HCT116 (cell line): ENCODE measurements at places on chromosomes 4 and X. TPM values are rescaled to one million over a fixed set of nuclear protein-coding genes. Genes with fewer than 3 reads are reported as not detected.
A peak's percentile ranks its signal among the peaks of the same experiment; 100 is the strongest.

GRCh38 chr4:173012608-173013007 lies 156.0 kb upstream of the GALNT7 start:
- no peak for DNase-seq
- no peak overlapping the region for H3K4me3 ChIP-seq
- H3K36me3 ChIP-seq, result no peaks in the 10 kb centered on the region
- H3K27ac ChIP-seq, result no peak overlapping the region

GRCh38 chr4:169142391-169142790 lies 128.4 kb downstream of the SH3RF1 start:
- DNase-seq, result no peak
- H3K27me3 ChIP-seq, result no peaks in the 10 kb centered on the region
- H3K4me1 ChIP-seq, result peaks cover 10% of the 10 kb centered on the region
- no peak overlapping the region for H3K27ac ChIP-seq
- no peak overlapping the region for H3K4me3 ChIP-seq
- no peaks in the 10 kb centered on the region for H3K36me3 ChIP-seq

DNA sequence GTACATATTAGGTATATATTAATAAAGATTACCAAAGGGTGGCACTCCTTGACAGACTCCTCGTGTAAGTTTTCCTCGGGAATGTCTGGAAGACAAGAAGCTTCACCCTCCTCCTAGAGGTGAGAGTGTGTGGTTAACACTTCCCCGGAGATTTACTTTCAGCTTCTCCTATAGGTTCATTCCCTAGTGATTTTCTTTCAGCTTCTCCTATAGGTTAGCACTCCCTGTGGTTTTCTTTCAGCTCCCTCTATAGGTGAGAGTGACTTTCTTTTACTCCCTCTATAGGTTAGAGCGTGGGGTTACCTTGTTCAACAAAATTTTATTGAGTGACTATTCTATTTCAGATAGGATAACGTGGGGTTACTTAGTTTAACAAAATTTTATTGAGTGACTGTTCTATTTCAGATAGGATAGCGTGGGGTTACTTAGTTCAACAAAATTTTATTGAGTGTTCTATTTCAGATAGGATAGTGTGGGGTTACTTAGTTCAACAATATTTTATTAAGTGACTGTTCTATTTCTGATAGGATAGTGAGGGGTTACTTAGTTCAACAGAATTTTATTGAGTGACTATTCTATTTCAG lies 106.0 kb upstream of the PLAC1 start:
- no peaks in the 10 kb centered on the region for H3K27me3 ChIP-seq
- 0 out of 2 replicates have a peak, but pooled peaks cover 3% of the 10 kb centered on the region for H3K36me3 ChIP-seq
- no peak overlapping the region for H3K4me3 ChIP-seq

GRCh38 chr4:73684097-73684496 lies 56.3 kb upstream of the CXCL8 start:
- H3K36me3 ChIP-seq, result no peaks in the 10 kb centered on the region
- H3K27ac ChIP-seq, result no peak overlapping the region
- DNase-seq, result no peak
- no peak overlapping the region for H3K4me3 ChIP-seq
- H3K4me1 ChIP-seq, result no peaks in the 10 kb centered on the region
- H3K27me3 ChIP-seq, result no peaks in the 10 kb centered on the region

GRCh38 chrX:46965125-46965758 lies 53.0 kb downstream of the JADE3 start:
- H3K4me1 ChIP-seq, result peaks cover 8% of the 10 kb centered on the region
- DNase-seq, result no peak
- H3K27ac ChIP-seq, result no peak overlapping the region
- no peak overlapping the region for H3K4me3 ChIP-seq

DNA sequence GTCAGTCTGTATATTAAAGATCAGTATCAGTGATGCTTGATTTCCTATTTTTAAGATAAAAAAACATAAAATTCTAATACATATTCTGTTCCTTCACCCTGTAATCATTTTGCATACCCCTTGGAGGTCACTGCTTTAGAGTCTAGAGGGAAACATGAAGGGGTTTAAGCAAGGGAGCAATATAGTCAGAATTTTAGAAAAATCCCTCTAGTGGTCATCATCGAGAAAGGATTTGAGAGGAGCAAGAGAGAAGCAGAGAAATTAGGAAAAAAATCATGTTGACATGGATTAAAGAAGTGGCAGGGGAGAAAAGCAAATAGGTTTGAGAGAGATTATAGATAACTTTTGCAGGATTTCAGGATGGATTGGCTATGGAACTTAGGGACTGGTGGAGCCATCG lies 11.1 kb downstream of the APEX2 start:
- H3K27me3 ChIP-seq, result no peaks in the 10 kb centered on the region
- no peak for DNase-seq
- peaks cover 34% of the 10 kb centered on the region for H3K4me1 ChIP-seq
- no peak overlapping the region for H3K4me3 ChIP-seq
- no peak overlapping the region for H3K27ac ChIP-seq

- no peak for DNase-seq
- no peaks in the 10 kb centered on the region for H3K27me3 ChIP-seq
- no peaks in the 10 kb centered on the region for H3K4me1 ChIP-seq
- no peaks in the 10 kb centered on the region for H3K36me3 ChIP-seq
- no peak overlapping the region for H3K4me3 ChIP-seq
These were observed 1233.3 kb upstream of the PABPC4L start for GRCh38 chr4:135434936-135435335.

GRCh38 chr4:5165420-5166369 lies 114.4 kb downstream of the STK32B start:
- H3K27me3 ChIP-seq, result peaks cover 47% of the 10 kb centered on the region
- H3K36me3 ChIP-seq, result no peaks in the 10 kb centered on the region
- H3K27ac ChIP-seq, result no peak overlapping the region
- no peak overlapping the region for H3K4me3 ChIP-seq
- H3K4me1 ChIP-seq, result peaks cover 7% of the 10 kb centered on the region; the same call in 1 of the 2 replicates

GRCh38 chr4:97656044-97656720 lies 487.1 kb downstream of the STPG2 start:
- DNase-seq, result peak; percentile 33
- H3K27ac ChIP-seq, result no peak overlapping the region
- H3K36me3 ChIP-seq, result no peaks in the 10 kb centered on the region
- H3K4me1 ChIP-seq, result peaks cover 7% of the 10 kb centered on the region; the same call in 1 of the 2 replicates
- H3K27me3 ChIP-seq, result no peaks in the 10 kb centered on the region

The SYTL5 gene
- 0.20 TPM for total RNA-seq

The P2RY8 gene
- total RNA-seq, result 0.44 TPM

The RAB33A gene
- not detected for total RNA-seq

The CFP gene
- 1.3 TPM for total RNA-seq

The RASL11B gene
- 0.34 TPM for total RNA-seq

The AMBN gene
- total RNA-seq, result not detected

The FAM47E gene
- total RNA-seq, result 0.91 TPM

The OPN1MW3 gene
- total RNA-seq, result not detected

The SSX4B gene
- total RNA-seq, result not detected
